ENCODE measurements at places on chromosomes 11 and 22. TPM values are rescaled to one million over a fixed set of nuclear protein-coding genes. Genes with fewer than 3 reads are reported as not detected.

The OSBP gene
- 16.5 TPM for polyA plus RNA-seq

The LRRC10B gene
- not detected for polyA plus RNA-seq

The CCDC188 gene
- not detected for polyA plus RNA-seq

The MOGAT2 gene
- polyA plus RNA-seq = 24.3 TPM

The INS gene
- not detected for polyA plus RNA-seq

The CHADL gene
- 0.68 TPM for polyA plus RNA-seq

The ANGPTL5 gene
- not detected for polyA plus RNA-seq

The RNF121 gene
- 16.5 TPM for polyA plus RNA-seq

The PRR33 gene
- not detected for polyA plus RNA-seq

The GDPD4 gene
- not detected for polyA plus RNA-seq

The GLYATL2 gene
- not detected for polyA plus RNA-seq

The VEGFB gene
- polyA plus RNA-seq = 11.9 TPM

The FXYD2 gene
- polyA plus RNA-seq = 105 TPM

The OOSP1 gene
- polyA plus RNA-seq = not detected

The SMC1B gene
- polyA plus RNA-seq = 0.02 TPM

The PKNOX2 gene
- 0.14 TPM for polyA plus RNA-seq

The CD3E gene
- polyA plus RNA-seq = 1.4 TPM

The IL18 gene
- 3.0 TPM for polyA plus RNA-seq

The MUC2 gene
- polyA plus RNA-seq = not detected

The H19 gene
- 194 TPM for polyA plus RNA-seq

The EHD1 gene
- 8.3 TPM for polyA plus RNA-seq

The FOLH1 gene
- polyA plus RNA-seq = 8.7 TPM
